Bronchial smooth muscle cell (primary cell): ENCODE measurements at places on chromosomes 16 and 17. TPM values are rescaled to one million over a fixed set of nuclear protein-coding genes. Genes with fewer than 3 reads are reported as not detected.

Gene SLC16A11
- 0.16 and 0.26 TPM in 2 replicates for total RNA-seq

Gene SPATA32
- total RNA-seq: not detected in 2 replicates

Gene NLRC3
- under 0.01 TPM in 2 replicates for total RNA-seq

Gene SMIM36
- not detected in 2 replicates for total RNA-seq

Gene IL21R
- total RNA-seq: 1.4 and 2.6 TPM in 2 replicates
